Prostate gland (tissue), 2 donors: ENCODE measurements at places on chromosomes 12 and 14.

GRCh38 chr12:48990552-48990951, 8.6 kb downstream of the DDN start:
- DNase-seq: no peak

- DNase-seq: no peak
These were observed 912.3 kb upstream of the SEL1L start for GRCh38 chr14:82445810-82446570.

GRCh38 chr14:93183596-93184317, 940 bp downstream of the MOAP1 start:
- DNase-seq: peak; percentile 7

- no peak for DNase-seq
These were observed 198.9 kb downstream of the ZFP36L1 start for GRCh38 chr14:68593806-68594536.

DNA sequence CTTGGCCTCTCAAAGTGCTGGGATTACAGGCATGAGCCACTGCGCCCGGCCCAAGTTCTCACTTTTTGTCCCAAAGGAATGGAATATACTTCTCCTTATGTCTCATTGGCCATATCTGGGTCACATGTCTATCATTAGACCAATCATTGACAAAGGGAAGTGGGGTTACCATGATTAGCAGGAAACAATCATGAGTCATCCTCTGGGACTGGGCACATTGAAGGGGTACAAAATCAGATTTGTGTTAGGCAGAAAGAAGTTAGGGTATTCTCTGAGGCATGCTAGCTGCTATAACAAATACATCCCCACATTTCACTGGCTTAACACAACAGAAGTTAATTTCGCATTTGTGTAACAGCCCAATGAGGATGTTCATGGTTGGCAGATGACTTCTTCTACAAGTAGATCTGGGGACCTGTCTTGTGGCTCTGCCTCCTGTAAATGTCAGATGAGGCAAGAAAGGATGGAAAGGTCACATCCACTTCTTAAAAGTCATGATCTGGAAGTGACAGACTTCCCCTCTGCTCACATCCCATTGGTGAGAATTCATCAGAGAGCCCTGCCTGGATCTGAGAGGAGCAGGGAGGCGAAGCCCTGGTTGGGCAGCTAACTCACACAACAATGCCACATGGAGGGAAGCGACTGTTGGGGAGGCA, 3.1 kb downstream of the CCDC63 start:
- no peak for DNase-seq

GRCh38 chr12:120468821-120469449, 613 bp downstream of the SRSF9 start:
- DNase-seq: peak; percentile 15

GRCh38 chr14:28321475-28322244, 444.9 kb upstream of the FOXG1 start:
- DNase-seq: no peak

GRCh38 chr14:47189911-47190484, 485.4 kb downstream of the MDGA2 start:
- DNase-seq: no peak

DNA sequence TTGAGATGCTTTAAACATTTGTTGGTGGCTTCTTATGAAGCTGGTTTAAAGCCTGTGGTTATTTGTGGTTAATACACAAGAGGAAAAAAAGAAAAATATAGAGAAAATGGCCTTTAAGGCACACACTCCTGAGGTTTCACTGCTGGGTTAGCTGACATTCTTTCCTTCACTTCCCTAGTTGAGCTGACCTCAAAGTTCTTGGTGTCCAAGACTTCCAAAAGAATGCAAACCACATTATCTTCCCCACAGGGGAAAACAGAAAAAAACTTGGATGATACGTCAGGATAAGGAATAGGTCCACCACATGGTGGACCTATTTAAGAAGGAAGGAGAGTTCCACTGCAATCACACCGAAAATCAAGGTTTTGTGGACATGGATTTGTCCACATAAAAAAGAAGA, 94.3 kb downstream of the SLC25A21 start:
- no peak for DNase-seq

GRCh38 chr14:88975043-88975830, 150.8 kb downstream of the TTC8 start:
- no peak for DNase-seq

GRCh38 chr12:126668538-126668937, 1598.4 kb upstream of the TMEM132C start:
- no peak for DNase-seq

GRCh38 chr14:92481386-92481785, 32.2 kb upstream of the RIN3 start:
- DNase-seq: no peak

DNA sequence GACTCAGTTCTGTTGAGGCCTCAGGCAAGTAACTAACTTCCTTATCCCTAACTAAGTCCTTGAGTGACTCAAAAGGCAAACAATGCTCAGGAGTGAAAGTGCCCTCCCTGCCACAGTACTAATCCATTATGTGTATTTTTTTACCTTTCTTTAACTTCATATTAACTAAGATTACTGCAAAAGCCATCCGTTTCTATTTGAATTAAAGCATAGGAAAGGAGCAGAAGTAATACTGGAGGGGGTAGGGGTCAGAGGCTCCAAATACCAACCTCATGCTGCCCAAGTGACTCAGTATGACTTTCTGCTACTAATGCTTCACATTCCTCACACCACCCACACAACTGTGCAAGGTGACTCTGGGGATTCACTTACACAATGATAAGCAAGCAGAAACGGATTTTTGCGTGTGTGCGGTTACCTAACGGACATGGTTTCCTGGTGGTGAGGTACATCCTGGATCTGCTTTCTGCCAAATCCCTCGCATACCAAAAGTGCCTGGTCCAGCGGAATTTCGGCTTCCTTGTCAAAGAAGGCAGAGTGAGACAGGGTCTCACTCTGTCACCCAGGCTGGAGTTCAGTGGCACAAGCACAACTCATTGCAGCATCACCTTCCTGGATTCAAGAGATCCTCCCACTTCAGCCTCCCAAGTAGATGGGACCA, 25.1 kb downstream of the MOK start:
- no peak for DNase-seq

GRCh38 chr14:57205938-57206337, 62.8 kb downstream of the EXOC5 start:
- DNase-seq: no peak

GRCh38 chr12:100337727-100338126, 19.1 kb upstream of the SLC17A8 start:
- DNase-seq: peak; percentile 68

DNA sequence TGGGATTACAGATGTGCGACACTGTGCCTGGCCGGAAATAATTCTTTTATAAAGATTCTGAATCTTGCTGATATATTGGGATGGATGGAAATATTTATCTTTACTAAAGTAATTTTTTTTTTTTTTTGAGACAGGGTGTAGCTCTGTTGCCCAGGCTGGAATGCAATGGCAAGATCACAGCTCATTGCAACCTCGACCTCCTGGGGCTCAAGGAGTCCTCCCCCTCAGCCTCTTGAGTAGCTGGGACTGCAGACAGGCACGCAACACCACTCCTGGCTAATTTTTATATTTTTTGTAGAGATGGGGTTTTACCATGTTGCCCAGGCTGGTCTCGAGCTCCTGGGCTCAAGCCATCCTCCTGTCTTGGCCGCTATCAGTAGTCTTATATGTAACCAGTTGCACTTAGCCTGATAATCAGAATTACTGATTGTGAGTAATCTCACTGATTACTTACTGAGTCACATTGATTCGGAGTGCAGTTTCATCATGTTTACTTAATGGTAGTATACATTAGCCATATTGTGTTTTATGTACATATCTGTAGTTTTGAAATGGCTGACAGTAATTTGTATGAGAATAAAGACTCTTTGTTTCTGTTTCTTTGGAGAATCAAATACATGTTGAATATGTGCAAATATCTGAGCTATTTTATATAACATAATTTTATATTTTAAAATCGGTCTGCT, 50.4 kb upstream of the LRTM2 start:
- DNase-seq: no peak

DNA sequence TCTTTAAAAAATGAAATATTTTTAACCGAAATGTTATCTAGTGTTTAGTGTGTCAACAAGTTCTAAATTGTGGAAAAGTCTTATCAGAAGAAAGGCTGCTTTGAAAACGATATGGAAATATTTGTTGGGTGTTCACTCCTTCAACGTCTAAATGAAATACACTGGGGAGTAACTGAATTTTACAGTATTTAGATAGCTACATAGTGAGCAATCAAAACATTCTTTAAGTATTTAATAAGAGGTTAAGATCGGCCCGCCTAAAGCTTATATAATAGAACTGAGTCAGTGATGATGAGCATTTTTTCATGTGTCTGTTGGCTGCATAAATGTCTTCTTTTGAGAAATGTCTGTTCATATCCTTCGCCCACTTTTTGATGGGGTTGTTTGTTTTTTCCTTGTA, 228.3 kb downstream of the RAD51B start:
- no peak for DNase-seq

- no peak for DNase-seq
These were observed 4.3 kb upstream of the PAPLN start for GRCh38 chr14:73232984-73233383.

DNA sequence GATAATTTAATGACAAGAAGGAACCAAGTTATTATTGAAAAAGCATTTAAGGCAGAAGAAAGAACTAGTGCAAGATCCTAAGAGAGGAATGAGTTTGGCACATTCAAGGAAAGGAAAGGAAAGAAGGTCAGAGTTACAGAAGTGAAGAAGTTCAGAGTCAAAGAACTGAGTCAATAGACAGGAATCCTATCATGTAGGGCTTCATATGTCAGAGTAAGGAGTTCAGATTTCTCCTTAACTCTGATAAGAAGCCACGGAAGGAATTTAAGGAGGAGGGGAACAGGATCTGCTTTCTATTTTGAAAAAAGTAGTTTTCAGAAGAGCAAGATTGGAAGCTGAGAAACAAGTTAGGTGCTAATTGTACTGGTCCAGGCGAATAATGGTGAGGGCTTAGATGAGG, 223.1 kb upstream of the FOXN3 start:
- no peak for DNase-seq

DNA sequence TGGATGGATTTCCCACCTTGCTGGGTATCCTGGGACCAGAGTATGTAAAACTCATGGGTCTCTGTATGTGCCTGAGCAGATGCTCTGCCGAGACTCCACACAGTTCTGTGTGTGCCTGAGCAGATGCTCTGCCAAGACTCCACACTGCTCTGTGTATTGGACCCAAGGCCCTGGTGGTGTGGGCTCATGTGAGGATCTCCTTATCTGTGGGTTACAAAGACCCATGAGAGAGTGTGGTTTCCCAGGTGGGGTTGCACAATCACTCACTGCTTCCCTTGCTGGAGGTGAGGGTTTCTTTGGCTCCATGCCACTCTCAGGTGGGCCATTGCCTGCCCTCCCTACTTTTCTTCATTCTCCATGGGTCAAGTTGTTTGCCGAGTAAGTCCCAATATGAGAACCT, 141.5 kb downstream of the TBC1D30 start:
- no peak for DNase-seq

GRCh38 chr14:64701660-64702059, 2.6 kb upstream of the PLEKHG3 start:
- no peak for DNase-seq

DNA sequence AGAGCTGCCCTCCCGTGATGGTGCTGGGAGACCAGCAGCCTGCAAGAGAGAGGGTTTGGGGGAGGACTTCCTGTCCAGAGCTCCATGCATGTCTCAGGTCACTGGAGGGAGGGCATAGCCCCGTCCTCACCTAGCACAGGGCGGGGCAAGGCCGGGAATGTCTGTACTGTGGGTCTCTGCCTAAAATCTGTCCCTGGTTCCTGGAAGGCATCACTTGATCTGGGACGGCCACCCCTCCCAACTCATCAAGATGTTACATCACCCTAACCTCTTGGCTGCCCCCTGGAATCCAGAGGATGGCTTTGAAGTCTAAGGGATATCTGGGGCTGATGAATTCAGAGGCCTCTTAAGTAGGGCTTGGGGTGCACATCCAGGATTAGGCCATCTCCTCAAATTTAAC, 37.0 kb upstream of the MEG3 start:
- DNase-seq: no peak
